Left colon (tissue), 2 donors: ENCODE measurements at places on chromosomes 6 and 20. TPM values are rescaled to one million over a fixed set of nuclear protein-coding genes. Genes with fewer than 3 reads are reported as not detected.

DNA sequence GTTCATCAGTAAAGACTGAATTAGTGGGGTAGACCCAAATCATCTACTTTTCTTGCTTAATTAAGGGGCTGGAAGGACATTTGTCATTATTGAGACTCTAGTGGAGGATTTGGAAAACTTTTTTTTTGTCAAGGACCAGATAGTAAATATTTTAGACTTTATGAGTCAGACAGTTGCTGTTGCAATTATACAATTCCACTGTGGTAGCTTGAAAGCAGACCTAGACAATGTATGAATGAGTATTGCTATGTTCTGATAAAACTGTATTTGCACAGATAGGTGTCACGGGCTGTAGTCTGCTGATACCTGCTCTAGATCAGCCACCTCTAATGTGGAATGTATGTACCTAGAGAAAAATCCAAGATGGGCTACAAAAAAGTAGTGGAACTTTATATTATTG, 175.0 kb downstream of the CARMIL1 start:
- no peak for DNase-seq

DNA sequence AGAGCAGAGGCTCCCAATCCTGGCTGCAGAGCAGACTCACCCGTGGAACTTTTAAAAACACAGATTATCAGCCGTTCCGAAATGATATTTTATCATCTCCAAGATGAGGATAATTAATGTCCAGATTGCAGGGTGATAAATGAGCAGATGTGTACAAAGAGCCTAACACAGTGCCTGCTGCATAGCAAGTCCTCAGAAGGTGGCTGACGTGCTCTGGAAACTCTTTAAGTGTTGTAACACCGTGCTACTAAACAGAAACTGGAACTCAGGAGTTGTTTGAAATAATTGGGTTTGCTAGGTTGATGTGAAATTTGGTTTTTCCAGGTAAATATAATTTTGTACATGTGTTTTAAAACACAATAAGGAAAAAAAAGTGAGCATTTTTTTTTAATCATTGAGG, 118.0 kb downstream of the ARMC2 start:
- no peak for DNase-seq

GRCh38 chr6:40723967-40724366, 136.8 kb upstream of the LRFN2 start:
- no peak for DNase-seq

GRCh38 chr20:51368461-51369211, 173.9 kb downstream of the NFATC2 start:
- no peak for DNase-seq

- no peak for DNase-seq
These were observed 124.0 kb upstream of the B3GAT2 start for GRCh38 chr6:71080826-71081225.

DNA sequence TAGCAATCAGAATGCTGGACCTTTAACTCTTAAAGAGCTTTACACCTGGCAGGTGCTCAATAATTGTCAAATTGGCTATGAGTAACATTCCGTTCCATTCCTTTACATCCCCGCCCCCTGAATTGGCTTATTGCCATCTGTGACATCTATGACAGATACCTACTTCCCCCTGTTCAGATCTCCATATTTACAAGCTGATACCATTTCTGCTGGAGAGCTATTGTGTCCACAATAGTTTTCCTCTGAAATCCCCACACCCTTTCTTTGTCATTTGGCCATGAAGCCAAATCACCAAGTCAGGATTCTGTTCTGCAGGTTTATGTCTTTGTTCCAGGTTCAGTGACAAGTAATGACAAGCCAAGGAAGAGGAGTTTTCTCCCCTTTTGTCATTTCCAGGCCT, 3.2 kb downstream of the CDH26 start:
- no peak for DNase-seq

- no peak for DNase-seq
These were observed 95.1 kb downstream of the TIAM2 start for GRCh38 chr6:155090166-155090565.

- DNase-seq: no peak
These were observed 128.5 kb upstream of the SYNDIG1 start for GRCh38 chr20:24340933-24341332.

DNA sequence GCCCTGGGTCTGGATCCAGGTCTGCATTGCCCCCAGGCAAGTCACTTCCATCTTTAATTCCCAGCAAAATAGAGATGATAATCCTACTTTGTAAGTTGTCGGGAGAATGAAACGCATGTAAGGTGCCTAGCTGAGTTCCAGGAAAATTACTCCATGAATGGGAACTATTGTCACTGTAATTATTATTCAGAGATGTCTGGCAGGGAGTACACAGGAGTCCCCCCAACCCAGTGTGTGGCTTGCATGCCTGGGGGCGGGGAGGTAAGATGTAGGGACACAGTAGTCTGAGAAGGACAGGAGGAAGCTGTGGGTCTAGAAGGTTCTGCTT, 85.4 kb downstream of the CD40 start:
- no peak for DNase-seq

DNA sequence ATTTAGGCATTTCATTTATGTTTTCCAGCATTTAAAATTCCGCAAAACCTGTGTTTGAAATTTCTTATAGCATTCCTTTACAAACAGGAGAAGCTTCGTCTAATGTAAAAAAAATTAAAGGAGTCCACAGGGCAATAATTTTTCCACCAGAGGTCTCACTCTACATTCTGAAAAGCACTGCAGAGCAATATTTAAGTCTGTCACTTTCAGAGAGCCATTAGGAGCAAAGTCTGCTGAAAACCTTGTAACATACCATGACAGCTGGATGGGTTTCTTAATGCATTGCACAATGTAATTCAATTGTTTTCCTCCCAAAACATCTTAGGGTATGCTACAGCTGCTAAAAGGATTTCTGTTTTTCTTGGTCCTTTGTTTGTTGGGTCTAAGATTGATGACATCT, 18.0 kb downstream of the BAG2 start:
- DNase-seq: no peak

DNA sequence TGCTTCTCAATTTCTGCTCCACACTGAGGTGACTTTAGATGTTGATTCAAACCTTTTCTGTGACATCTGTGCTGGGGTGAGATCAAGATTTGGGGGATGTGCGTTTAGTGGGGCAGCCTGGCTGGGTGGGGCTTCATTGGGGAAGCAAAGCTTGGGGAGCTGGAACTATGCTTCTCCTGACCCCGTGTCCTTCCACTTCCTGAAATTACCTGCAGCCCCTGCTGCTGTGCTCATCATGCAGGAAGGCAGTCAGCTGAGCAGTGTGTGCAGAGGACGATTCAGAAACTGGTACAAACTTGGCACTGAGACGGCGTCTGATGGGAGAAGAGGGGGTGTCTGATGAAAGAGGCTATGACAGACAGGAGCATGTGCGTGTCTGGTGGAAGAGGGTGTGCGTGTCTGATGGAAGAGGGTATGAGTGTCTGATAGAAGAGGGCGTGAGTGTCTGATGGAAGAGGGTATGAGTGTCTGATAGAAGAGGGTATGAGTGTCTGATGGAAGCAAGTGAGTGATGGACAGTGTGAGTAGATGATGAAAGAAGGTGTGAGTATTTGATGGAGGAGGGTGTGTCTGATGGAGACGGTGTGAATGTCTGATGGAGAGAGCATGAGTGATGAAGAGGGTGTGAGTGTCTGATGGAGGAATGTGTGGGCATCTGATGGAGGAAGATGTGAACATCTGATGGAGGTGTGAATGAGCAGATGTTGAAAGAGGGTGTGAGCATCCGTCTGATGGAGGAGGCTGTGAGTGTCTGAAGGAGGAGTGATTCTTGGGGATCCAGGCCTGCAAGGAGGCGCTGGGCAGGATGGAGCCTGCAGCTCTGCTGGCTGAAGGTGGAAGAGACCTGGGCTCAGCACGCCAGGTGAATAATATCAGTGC, 103.4 kb downstream of the SYCP2 start:
- DNase-seq: no peak

DNA sequence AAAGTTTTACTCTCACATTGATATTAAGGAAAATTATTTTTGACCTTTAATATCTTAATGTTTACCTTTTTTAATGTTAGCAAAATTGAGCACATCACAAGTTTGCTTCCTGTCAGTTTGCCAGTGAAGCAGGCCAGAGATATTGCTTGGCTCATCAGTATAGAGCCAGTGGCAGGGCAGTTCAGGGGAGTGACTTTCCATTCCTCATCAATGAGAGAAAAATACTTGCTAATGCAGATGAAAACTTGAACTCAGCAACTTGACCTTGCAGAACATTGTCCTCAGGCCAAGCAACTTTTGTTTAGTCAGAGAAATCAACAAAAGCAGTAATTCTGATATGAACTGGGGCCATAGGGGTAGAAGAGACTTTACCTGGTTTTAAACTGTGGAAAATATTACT, 6.9 kb downstream of the TAB2 start:
- no peak for DNase-seq

DNA sequence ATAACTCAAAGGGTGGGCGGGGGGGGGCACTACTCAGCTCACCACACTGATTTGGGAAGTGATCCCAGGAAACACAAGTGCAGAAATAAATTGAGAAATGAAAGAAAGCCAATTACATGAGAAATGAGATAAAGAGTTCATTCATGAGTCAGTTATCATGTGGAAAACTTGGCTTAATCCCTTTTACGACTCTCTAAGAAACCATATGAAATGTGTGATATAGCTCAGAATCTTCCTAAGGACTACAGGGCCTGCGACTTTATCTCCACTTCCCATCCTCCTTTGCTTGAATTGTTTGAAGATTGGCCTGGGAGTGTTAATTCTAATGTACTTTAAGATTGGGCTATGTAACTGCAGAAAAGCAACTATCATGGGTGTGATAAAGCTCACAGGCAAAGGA, 3.6 kb upstream of the BTN2A2 start:
- no peak for DNase-seq

GRCh38 chr6:81235512-81235911, 517.0 kb downstream of the TENT5A start:
- DNase-seq: no peak

- DNase-seq: no peak
These were observed 47.6 kb downstream of the BACH2 start for GRCh38 chr6:90249034-90249433.

- DNase-seq: no peak
These were observed 19.6 kb downstream of the NT5E start for GRCh38 chr6:85469276-85470022.

GRCh38 chr6:34235307-34236130, 1.2 kb upstream of the HMGA1 start:
- DNase-seq: peak; percentile 62

RIMS1 gene
- 0.28 TPM for total RNA-seq

HLA-DMA gene
- 11.8 TPM for total RNA-seq

RSPO3 gene
- total RNA-seq: 6.2 TPM

POU5F1 gene
- total RNA-seq: 6.3 TPM

ACSS2 gene
- total RNA-seq: 343 TPM

GSTA1 gene
- 8.1 TPM for total RNA-seq

DOK5 gene
- total RNA-seq: not detected

MCCD1 gene
- total RNA-seq: not detected

TRIM15 gene
- total RNA-seq: 62.5 TPM

GUCA1A gene
- not detected for total RNA-seq
